ENCODE measurements at places on chromosomes 7 and 10.

GRCh38 chr10:4902571-4903011, 60.6 kb upstream of the AKR1C1 start:
- DNase-seq = no peak

DNA sequence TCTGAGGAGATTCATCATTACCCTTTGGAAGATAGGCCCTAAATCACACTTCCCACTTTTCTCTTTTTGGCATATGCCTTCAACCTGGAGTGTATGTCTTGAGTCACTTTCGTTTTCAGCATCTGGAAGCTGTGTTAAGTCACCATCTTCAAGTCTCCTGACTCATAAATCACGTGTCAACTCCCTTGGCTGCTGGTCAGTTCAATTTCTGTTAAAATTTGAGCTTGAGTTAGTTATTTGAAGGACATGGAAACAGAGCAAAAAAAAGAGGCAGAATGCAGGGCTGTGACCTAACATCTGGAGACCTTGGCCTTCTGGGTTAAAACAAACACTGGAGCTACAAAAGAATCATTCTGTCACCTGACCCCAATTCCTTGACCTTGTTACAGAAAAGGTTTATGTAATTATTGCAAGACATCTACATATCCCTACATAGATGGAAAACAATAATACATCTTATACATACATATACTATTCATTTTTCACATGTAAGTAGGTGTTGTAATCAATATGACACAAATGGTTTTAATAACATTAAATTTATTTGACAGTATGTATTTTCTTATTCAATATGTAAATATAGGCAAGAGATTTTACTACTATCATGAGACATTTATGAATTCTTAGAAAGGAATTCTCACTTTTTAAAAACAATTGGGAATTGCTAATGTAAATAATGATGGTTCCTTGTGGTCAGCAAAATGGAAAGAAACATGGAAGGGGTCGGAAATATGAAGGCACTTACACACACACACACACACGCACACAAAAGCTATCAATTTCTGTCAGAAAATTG, 169.7 kb upstream of the PHYHIPL start:
- DNase-seq = no peak

- DNase-seq = no peak
These were observed 17.0 kb upstream of the NUP42 start for GRCh38 chr7:23164846-23165245.

GRCh38 chr10:35643151-35644049, 1.3 kb upstream of the FZD8 start:
- DNase-seq = peak; percentile 76

GRCh38 chr10:119241066-119241465, 33.7 kb downstream of the GRK5 start:
- DNase-seq = no peak

- DNase-seq = no peak
These were observed 8.6 kb upstream of the TMEM236 start for GRCh38 chr10:17743437-17743836.

GRCh38 chr7:110373859-110374258, 717.1 kb upstream of the LRRN3 start:
- no peak for DNase-seq

- no peak for DNase-seq
These were observed 140.4 kb upstream of the NAMPT start for GRCh38 chr7:106425017-106425719.

DNA sequence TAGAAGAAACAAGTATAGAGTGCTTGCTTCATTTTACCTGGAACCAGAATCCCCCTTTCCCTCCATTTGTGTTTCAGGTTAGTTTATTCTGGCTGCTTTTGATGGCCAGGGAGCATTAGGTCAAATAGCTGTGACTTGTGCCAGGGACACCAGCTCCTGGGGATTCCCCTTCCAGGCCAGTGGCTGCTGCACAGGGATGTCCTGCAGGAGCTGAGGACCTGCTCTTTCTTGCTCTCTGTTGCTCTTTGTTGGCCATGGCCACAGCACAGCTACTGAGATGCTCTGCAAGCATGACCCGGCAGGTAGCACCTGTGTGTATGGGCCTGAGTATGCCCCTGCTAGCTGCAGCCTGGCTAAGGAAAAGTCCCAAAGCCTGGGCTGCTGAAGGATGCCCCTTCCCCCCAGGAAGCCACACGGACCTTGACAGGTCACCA, 208.9 kb downstream of the EBF3 start:
- DNase-seq = no peak

DNA sequence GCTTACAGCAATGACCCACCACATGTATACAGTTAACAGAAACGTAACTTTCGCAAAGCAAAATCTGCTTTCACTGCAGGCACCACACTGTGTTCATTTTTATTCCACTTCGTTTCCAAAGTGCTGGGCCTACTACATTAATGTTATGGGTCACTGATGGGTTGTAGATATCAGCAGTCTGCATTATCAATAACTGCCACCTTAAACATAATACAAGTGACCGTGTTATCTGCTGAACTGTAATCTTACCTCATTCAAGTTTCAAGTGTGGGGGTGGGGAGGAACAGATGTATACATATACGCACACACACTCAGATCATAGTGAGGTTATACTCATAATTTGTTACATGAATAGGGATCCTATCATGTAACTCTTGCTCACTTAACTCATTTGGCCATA, 21.1 kb downstream of the RNF32 start:
- no peak for DNase-seq

DNA sequence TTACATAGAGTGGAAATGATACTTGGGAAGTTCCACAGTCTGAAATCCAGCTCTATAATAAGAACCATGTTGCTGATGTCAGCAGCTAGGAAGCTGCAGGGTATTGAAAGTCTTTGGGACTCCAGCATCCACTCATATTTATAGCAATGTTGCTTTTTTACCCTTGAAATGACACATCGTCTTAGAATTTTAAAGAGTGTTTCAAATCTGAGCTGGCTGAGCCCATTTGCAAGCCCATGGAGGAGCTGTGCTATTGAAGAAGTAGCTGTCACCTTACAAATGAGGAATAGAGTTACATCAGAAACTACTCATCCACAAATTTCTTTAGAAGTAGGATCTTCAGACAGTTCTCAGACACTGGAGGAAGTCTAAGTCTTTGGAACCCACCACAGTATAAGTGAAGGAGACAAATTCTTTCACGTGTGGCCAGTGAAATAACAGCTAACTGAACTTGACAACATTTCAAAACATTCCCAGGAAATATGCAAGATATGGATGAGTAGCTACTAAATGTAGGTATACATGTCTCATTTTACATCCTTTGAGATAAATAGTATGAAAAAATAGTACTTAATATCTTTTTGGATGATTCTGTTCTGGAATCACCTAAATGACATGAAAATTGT, 203.6 kb downstream of the ZNF365 start:
- DNase-seq = no peak

GRCh38 chr10:33460505-33461294, 126.2 kb upstream of the NRP1 start:
- DNase-seq = no peak

GRCh38 chr10:88070080-88070880, 206.9 kb downstream of the PTEN start:
- DNase-seq = no peak

- DNase-seq = no peak
These were observed 22.3 kb downstream of the PALD1 start for GRCh38 chr10:70500812-70501301.

- DNase-seq = no peak
These were observed 131.1 kb upstream of the SORCS3 start for GRCh38 chr10:104509981-104510380.

DNA sequence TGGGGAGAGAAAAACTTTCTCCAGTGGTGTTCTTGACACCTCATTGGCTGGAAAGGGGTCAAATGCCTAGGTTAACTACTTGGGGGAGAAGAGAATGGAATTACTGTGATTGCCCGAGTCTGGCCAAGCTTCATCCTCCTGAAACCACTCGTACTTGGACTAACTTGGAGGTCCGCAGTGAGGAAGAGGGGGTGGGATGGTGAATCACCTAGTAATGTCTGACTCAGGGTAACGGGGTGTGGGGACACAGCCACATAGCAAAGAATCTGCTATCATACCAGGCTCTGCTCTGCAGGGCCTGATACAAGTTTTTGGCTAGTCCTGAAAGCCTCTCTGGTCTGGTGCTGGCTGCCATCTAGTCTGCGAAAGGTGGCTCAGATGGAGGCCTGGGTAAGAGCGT, 190.9 kb downstream of the RPS24 start:
- DNase-seq = no peak

DNA sequence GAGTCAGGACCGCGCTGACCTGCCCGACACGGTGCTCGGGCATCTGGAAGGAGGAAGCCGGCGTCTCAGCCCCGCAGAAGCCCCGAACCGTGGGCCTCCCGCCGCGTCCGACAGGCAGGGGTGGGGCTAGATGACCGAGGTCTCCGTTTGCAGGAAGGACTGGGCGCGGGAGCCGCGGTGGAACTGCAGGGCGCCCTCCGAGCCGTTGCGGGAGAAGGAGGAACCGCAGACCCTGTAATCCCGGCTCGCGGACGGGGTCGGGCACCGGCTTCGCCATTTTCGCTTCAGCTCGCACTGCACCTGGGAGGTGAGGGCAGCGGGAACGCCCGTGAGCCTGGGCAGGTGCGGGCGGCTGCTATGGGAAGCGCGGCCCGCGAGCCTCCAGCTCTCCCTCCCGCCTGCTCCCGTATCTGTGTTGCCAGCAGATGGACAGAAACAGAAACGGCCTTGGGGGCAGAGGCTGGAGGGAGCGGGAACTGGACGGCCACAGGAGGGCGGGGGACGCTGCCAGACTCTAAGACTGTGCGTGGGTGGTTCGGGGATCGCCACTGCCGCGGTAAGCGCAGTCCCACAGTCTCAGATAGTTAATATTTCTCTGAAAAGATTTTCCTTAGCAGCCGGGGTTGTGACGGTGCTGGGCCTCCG, 114.1 kb downstream of the VIPR2 start:
- DNase-seq = peak; percentile 90

GRCh38 chr10:100370714-100371481, 23.9 kb downstream of the SCD start:
- DNase-seq = peak; percentile 80
